ENCODE measurements at places on chromosomes 1 and 21.
A peak's percentile ranks its signal among the peaks of the same experiment; 100 is the strongest.

DNA sequence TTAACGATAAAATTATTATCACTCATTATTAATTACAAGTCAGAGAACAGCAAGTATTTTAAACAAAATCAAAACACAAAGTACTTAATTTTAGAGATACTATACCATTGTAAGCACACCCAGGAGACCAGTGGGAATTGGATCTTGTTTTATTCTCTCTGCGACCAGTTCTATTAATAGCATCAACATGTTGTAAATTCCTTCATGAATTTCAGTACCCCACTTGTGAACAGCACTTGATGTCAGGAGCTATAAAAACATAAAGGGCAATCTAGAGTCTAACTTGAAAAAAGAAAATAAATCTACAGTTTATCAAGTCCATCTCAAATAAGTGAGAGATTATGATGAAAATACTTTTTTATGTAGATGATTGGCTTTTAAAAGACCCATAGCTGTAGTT is 42.9 kb downstream of the USP24 start:
- no peak for DNase-seq

- DNase-seq = no peak
Observed at GRCh38 chr1:241553886-241554592, 21.9 kb downstream of the KMO start.

DNA sequence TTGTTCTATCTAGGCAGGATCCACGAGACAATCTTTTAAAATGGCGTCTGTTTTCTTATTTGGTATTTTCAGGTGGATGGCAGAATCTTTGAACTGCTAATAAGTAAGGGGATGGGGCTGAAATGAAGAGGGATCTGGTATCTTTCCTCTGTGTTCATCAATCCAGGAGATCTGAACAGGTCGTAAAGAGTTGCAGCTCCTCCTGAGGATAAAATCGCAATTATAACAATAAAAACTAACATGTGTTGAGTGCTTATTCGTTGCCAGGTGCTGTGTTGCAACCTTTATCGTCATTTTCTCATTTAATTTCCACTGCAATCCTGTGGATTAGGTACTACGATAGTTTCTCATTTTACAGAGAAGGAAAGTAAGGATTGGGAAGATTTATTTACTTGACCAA is 134.6 kb upstream of the DPYD start:
- no peak for DNase-seq

DNA sequence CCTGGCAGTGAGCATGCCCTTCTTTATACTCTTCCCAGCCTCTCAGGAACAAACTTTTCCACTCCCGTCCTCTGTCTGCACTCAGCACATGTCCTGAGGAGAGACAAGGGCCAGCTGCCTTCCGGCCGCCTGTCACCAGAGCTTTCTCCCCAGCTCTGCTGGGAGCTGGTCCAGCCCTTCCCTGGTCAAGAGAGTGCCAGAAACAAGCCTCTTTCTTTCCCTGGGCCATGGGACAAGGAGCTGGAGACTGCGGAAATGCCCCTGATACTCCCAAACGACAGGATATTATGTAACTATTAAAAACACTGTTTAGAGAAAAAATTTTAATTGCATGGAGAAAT is 10.4 kb downstream of the LAMB3 start:
- no peak for DNase-seq

DNA sequence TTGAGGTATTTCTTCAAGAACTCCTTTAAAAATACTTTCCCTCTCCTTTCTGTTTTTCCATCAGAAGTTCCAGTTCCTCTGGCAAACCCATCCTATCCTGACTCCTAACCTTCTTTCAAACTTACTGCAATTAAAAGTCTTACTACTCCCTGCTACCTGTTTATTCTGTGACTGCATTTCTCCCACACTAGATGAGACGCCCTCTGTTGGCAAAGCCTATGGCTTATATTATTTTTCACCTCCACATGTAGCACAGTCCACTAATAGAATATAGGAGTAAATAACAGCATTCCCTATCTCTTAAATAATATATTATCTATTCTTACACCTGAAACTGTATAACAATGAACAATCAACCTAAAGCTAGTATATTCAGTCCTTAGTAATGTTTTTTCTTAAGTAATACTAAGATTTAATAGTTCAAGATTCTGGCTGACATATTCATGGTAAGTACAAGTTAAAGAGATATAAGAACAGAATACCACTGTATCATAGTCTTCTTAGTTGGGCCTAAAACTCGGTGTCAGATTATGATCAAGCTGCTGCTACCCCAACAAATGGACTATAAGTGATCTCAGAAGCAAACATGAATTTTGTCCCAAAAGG is 54.8 kb downstream of the RAB3GAP2 start:
- DNase-seq = peak; percentile 19

All from common myeloid progenitor, CD34-positive (primary cell).